ENCODE measurements at places on chromosomes 7 and 10. TPM values are rescaled to one million over a fixed set of nuclear protein-coding genes. Genes with fewer than 3 reads are reported as not detected.

The FOXI2 gene
- total RNA-seq: not detected

The MRC1 gene
- total RNA-seq: 0.08 TPM

The AGBL3 gene
- total RNA-seq: 0.41 TPM

The GRM8 gene
- total RNA-seq: 0.36 TPM

The EPDR1 gene
- total RNA-seq: 27.8 TPM

The GPR26 gene
- not detected for total RNA-seq

The TRIP6 gene
- total RNA-seq: 81.3 TPM

The SOSTDC1 gene
- not detected for total RNA-seq

The REEP3 gene
- 95.1 TPM for total RNA-seq

The PDE1C gene
- total RNA-seq: 187 TPM

The SPDYE5 gene
- not detected for total RNA-seq

The FMC1 gene
- 8.4 TPM for total RNA-seq

GRCh38 chr10:22693371-22693784 is 21.0 kb downstream of the PIP4K2A start:
- DNase-seq: peak; percentile 66

DNA sequence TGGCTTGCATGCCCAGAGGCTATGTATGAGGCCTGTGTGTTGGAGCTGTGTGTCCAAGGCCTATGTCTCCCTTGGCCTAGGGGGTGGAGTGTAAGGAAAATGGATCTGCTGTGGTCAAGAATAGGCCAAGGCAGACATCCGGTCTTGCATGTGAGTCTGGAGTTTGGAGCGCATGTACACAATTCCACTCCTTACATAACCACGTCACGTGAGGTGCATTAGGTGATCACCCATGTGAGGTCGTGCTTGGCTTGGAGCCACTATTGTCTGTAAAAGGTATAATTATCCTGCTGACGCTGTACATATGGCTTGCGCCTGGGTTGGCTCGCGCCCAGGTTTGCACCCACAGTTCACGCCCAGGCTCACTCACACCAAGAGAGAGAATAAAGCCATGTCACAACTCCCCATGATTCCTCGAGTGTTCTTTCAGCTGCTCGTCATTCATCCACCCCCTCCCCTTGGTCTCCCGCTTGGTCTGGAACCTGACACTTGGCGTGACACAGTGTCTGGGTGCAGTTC is 105.5 kb downstream of the BICC1 start:
- no peak for DNase-seq

DNA sequence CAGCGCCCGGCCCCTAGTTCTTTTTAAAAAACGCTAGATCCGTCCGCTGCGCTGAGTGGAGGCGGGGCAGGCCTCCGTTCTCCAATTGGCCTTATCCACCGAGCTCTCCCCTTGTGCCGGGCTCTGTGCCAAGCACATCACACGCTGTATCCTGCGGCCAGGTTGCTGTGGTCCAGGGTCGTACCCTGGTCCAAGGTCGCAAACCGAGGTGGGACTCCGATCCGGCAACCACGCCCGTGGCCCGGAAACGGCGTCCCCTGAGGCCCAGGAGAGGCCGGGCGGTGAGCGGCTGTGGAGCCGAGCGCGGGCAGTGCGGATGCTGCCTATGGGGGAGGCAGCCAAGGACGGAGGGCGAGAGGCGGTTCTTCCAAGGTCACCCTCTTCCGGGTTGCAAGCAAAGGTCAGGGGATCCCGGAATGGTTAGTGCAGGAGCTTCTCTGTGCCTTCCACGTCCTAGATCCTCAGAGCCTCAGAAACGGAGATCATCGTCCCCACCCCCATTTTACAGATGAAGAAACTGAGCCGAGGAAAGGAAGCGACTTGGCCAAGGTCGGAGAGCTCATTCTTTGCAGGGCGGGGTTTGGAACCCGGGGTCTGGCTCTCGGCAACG is 72.4 kb upstream of the LRRC4 start:
- DNase-seq: peak; percentile 25

- peak; percentile 81 for DNase-seq
Observed at GRCh38 chr7:43721193-43721806, 8.0 kb downstream of the COA1 start.

DNA sequence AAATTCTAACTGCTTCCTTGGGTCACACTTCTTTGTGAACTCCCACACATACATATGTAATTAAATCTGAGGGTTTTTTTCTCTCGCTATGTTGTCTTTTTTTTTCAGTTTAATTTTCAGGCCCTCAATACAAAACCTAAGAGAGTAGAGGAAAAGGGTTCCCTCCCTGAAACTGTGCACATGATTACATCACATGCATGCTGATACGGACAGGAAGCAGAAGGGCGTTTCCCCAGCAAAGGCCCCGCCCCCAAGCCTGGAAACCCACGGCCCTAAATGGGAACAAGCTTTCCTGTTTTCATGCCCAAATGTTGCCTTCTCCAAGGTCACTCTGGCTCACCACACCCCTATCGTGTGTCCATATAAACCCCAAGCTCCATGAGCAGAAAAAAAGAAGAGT is 115.4 kb downstream of the TEX36 start:
- DNase-seq: no peak

GRCh38 chr7:36565792-36566356 is 158.4 kb downstream of the AOAH start:
- DNase-seq: peak; percentile 22

DNA sequence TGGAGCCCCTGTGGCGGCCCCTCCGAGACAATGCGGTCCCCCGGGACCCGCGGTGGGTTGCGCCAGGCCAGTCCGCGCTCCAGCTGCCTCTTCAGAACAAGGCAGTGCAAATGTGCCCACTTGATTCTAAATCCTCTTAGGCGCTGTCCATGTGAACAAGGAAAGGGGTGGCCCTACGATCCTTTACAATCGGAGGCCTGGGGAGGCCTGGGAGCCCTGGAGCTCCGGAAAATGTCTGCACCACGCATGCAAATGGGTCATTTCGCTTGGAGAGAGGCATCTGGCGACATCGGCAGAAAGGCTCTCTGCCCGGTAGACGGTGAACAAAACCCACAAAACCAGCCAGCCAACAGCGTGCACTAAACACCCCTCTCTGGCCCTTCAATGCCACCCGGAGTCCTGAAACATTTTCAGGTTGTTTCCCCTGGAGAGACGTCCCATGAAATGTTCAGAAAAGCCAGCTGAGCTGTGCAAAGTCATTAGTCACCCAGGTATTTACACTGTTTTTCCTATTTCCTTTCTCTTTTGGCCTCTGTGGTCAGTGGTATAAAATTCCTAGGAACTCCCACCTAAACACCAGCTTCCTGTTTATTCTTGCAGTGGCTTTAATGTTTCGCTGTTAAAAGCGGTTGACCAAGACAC is 102.8 kb upstream of the ZNF438 start:
- DNase-seq: peak; percentile 39

- DNase-seq: peak; percentile 45
Observed at GRCh38 chr7:125355899-125356298, 426.3 kb upstream of the POT1 start.

DNA sequence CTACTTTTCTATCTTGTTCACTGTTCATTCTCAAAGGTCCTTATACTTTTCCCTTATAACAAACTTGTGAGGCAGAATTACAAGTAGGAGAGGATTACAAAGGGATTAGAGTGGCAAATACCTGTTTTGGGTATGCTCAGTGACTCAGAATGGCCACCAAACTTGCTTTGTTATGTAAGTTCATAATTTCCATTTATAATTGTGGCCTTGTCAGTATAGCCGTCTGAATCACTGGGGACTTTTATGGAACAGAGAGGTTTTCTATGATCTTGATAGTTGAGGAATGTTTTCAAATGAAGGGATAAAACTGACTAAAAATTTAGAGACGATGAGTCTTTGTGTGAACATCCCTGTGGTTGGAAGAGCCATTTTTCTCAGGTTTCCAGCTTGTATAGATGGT is 116.2 kb downstream of the SND1 start:
- no peak for DNase-seq

- no peak for DNase-seq
Observed at GRCh38 chr7:15439853-15440252, 122.0 kb downstream of the AGMO start.

- DNase-seq: peak; percentile 93
Observed at GRCh38 chr7:64562626-64563278, at the start of gene ZNF680. ZNF680 (minus strand) TSS chr7:64563071; CDS start chr7:64562954, 117 bp downstream.

DNA sequence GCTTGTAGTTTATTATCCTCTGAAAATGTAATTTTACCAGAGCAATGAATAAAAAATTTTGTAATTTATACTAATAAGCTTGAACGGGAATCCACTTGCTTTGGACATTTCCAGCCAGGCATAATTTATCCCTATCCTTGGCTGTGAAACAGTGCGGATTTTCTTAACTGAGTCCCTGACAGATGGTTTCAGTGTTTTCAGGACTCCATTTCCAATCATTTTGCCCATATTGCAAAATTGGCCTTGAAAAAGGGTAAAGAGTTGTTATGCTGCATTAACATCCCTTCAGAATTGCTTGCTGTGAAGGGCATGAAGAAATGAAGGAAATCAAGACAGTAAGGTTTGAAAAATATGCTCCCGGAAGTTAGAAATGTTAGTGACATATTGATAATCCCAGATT is 57.7 kb downstream of the NXPH1 start:
- no peak for DNase-seq

- DNase-seq: peak; percentile 97
Observed at GRCh38 chr7:17392846-17393245, 94.4 kb downstream of the AHR start.

- peak; percentile 86 for DNase-seq
Observed at GRCh38 chr10:72162978-72163377, 52.8 kb upstream of the ANAPC16 start.

DNA sequence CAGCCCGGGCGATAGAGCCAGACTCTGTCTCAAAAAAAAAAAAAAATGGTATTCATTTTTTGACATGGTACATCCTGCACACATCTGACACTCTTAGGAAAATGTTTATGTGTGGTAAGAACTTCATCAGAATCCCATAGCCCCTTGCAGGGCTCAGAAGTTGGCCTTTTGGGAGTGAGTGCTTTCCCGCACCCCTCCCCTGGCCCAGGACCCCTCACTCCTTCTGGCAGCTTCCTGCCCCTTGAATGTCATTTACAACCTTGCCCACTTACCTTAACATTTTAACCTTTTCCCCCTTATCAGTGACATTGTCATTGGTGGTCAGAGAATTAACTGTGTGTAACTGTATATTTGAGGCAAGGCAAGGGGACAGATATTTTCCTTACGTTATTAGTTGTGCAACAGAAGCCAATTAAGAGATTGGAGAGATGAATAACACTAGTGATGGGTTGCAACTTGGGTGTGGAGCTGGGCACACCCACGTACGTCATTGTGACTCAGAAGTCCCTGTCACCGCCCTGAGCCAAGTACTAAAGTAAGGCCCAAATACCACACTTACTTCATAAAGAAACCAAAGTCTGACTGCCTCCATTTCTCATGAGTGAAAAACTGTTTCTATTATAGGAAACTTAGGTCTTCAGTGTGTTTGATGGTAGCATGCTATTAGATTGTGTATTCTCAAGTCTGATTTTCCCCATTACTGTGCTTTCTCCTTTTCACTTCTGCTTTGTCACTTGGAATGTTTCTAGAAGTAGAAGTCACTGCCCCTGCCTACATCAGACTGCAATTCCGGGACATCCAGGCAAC is 31.6 kb downstream of the OGDH start:
- peak; percentile 95 for DNase-seq

GRCh38 chr7:2862831-2863361 is 18.8 kb upstream of the GNA12 start:
- DNase-seq: no peak

DNA sequence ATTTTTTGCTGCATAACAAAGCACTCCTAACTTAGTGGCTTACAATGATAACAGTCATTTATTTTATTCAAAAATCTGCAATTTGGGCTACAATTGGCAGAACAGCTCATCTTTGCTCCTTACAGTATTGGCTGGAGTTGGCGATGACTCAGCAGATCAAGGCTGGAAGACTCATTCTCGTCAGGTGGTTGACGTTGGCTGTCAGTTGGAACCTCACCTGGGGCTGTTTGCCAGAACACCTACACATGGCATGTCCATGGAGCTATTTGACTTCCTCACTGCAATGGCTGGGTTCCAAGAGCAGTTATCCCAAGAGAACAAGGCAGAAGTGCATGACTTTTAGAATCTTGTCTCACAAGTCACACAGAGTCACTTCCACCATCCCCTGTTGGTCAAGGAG is 75.1 kb downstream of the NOD1 start:
- DNase-seq: no peak

GRCh38 chr7:50306494-50307367 is 2.2 kb downstream of the IKZF1 start:
- DNase-seq: no peak

DNA sequence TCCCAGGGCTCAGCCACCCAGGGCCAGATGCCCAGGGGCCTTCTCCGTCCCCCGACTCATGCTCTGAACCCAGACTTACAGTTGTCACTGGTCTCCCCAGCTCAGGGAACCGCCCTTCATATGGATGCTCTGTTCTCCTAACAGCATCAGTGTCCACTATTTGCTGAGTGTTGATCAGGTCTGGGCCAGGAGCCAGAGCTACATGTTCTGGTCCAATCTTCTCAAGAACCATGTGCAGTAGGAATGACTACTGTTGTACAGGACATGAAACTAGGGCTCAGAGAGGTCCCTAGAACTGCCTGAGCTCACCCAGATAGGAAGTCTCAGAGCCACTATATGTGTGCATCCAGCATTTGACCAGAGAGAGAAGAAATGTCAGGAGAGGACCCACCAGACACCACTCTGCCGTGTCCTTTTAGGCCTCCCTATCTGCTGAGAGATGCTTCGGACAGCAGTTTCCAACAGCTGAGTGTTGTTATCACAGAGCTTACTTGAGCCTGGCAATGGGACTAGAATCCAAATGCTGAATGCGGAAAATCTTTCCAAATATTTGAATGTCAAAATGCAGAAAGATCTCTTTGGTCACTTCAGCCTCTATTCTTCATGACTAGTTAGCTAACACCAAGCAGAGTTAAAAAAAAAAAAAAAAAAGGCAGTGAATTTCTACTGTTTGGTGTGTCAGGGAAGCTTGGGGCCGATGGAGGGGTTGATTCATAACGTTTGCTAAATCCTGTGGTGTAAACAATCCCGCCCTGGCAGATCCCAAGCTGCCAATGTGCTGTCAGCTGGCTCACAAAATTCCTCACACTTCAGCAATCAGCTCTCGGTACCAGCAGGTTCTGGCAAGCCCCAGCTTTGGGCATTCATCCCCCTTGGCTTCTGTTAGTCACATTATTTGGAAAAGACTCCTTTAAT is 246.1 kb downstream of the TNS3 start:
- peak; percentile 70 for DNase-seq

- no peak for DNase-seq
Observed at GRCh38 chr7:46281071-46281470, 360.0 kb upstream of the IGFBP3 start.

Measured in fibroblast of the aortic adventitia (primary cell).